ENCODE measurements at places on chromosomes 12 and 14.

- DNase-seq: no peak
Observed at GRCh38 chr12:58712976-58713375, 207.3 kb downstream of the LRIG3 start.

DNA sequence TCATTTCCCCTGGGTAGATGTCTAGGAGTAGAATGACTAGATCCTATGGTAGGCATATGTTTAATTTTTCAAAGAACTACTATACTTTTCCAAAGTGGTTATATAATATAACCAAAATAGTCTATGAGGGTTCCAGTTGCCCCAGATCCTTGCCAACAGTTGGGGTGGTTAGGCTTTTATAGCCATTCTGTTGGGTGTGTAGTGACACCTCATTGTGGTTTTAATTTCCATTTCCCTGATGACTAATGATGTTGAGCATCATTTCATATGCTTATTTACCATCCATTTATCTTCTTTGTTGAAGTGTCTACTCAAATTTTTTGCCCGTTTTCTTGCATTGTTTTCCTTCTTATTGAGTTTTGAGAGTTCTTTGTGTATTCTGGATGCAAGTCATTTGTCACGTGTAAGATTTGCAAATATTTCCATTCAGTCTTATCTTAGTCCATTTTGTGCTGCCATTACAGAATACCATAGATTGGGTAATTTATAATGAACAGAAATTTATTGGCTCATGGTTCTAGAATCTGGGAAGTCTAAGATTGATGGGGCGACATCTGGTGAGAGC, 4.7 kb downstream of the SYNE2 start:
- no peak for DNase-seq

GRCh38 chr14:37048666-37049071, 123.7 kb downstream of the SLC25A21 start:
- no peak for DNase-seq

DNA sequence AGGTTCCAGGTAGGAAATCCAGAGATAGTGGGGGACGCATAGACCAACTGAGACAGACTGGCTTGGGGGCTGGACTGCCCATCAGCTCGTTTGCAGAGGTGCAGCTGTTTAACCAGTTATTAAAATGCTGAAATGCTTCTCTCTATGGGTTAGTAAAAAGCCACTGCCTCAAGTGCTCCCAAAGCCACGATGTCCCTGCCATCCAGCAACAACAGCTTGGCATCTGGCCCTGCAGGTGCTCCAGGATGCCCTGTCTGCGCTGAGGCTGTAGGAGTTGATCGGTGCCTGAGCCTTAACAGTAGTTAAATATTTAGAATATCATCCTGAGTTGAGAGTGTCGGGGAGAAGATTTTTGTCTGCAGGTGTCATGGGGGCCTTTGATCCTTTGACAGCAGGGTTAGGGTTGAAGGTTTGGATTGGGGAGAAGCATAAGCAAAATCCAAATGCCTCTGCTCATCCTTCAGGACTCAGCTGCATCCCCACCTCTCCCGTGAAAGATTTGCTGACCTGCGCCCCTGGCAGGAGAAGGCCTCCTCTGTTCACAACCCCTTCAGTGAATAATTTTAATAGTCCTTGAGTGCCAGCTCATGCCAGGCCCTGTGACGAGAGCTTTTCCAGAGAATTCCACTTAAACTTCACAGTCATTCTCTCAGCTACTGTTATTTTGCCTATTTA, 127.3 kb upstream of the PWP1 start:
- DNase-seq: no peak

- no peak for DNase-seq
Observed at GRCh38 chr12:101939856-101940265, 62.5 kb downstream of the DRAM1 start.

- DNase-seq: no peak
Observed at GRCh38 chr12:10069976-10070375, 28.8 kb downstream of the CLEC1A start.

- peak; percentile 23 for DNase-seq
Observed at GRCh38 chr12:128513331-128513730, 246.4 kb downstream of the TMEM132C start.

DNA sequence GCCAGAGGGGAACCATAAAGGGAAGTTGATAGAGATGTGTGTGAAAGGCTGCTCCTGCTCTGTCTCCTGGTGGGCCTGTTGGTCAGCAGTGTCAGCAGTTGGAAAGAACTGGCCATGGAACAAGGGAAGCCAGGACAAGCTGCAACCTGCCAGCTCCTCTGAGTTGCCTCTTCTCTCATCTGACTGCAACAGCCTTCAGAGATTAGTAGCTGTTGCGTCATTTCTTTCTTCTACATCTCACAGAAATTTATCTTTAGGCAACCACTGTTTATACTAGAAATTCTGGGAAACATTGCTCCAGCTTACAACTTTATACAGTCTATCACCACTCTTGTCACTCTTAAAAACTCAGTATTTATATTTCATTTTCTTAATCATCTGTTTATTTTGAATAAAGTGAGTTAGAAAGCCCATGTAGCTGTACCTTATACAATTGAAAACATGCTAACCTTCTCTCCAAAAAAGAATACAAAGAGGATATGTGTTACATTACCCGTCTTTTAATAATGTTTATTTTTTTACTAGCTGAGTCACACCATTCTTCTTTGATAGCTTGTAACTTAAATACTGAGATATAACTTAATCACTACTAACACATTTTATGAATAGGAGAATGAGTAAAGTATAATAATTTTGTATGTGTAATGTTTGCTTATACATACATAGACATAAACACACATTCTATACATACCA, 224.2 kb downstream of the LRFN5 start:
- DNase-seq: no peak

DNA sequence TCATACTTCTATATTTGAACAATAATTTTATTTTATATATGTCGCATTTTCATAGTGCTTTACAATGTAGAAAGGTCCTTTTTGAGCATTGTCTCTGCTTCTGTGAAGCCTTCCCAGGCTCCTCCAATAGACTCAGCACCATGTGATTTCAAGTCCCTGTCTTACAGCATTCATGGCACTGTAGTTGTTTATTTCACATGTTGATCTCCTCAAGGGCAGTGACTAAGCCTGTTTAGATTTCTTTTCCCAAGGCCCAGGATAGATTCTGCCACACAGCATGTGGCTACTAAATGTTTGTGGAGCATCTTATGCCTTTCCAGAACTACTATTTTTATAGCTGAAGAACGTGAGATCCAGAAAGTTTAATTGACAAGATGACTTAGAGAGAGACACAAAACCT, 391.7 kb downstream of the TMEM117 start:
- DNase-seq: no peak

DNA sequence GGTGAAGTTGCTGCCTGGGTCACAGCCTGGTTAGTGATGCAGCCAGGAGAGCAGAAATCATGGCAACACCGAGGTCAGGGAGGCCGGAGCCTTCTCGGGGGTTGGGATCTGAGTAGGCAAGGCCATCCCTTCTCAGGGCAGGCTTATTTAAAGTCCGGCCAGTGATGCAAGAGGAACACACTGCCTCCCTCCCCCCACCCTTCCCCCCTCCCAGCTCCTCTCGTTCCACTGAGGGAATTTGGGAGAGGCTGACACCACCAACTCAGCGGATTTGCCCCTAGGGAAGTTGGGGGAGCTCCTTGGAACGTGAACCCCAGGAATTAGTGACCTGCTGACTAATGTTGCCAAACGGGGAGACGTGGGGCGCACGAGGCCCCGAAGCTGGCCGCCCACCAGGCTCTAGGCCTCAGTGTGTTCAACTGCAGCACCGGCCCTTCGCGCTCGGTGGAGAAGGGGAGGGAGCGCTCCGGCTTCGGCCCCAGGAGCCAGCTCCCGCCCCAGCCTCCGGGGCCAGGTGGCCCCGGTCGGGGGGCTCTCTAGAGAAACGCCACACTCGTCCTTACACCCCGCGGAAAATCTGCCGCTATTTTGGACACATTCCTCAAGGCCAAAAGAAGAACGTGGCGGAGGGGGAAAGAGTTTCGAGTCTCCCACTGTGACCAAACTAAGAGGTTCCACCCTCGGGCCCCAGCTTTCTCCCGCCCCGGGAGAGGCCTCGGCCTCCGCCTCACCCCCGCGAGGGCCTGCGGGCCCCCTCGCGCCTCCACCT, 1.6 kb downstream of the CTDSP2 start:
- no peak for DNase-seq

- no peak for DNase-seq
Observed at GRCh38 chr12:56231184-56231582, 1.3 kb downstream of the SLC39A5 start.

DNA sequence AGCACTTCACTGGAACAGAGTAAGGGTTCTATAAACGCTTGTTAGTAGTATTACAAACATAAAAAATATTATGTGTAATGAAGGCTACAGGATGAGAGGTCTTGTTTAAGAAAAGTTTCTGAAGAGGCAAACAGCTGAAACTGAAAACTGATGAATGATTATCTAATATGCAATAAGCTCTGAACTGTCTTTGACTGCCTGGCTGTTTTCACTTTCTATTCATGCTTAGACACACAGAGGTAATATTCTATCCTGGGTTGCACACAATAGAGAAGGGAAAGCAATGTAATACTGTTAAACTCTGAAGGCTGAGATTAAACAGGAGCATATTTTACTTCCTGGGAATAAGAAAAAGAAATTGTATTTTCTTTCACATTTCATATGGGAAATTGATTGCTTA, 251.3 kb downstream of the ALX1 start:
- no peak for DNase-seq

DNA sequence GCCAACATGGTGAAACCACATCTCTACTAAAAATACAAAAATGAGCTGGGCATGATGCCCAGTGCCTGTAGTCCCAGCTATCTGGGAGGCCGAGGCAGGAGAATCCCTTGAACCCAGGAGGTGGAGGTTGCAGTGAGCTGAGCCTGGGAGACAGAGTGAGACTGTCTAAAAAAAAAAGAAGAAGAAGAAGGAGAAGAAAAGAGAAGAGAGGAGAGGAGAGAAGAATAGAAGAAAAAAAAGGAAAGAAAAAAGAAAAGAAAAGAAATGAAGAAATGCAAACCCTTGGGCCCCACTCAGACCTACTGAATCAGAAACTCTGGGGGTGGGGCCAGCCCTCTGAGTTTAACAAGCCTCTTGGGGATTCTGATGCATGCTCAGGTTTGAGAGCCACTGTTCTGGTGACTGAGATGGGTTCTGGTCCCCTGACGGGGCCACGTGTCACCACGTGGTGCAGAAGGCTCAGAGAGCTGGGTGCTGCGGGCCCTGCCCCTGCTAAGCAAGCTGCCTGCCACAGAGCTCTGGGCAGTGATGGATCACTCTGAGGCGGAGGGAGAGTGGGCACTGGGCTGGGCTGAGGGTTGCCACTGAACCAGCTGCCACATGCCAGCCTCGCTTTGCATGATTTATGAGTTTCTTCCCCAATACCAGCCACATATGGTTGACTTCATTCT, 37.5 kb downstream of the ERH start:
- DNase-seq: no peak

- DNase-seq: no peak
Observed at GRCh38 chr14:21874167-21874566, 200.5 kb upstream of the OR4E1 start.

- DNase-seq: no peak
Observed at GRCh38 chr12:130988751-130989150, 35.0 kb downstream of the ADGRD1 start.

DNA sequence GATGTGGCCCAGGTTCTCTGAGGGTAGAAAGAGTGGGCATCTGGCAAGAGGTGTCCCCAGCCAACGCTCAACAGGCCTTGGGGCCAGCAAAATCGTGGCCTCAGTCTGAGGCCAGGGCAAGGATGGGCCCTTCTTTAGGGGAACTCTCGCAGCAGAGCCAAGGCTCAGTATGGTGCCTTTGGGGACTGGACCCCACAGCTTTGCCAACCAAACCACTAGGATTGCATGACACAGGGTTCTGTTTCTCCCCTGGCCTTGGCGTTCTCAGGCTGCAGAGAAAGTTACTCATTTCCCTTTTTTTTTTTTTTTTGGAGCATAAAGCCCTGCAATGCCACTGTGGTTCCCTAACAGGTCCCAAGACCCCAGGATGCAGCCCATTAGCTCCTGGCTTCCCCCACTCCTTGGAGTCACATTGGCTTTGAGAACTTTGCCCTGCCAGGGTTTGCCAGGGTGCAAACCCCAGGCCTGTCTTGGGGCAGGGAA, 100.6 kb downstream of the LGMN start:
- DNase-seq: no peak

DNA sequence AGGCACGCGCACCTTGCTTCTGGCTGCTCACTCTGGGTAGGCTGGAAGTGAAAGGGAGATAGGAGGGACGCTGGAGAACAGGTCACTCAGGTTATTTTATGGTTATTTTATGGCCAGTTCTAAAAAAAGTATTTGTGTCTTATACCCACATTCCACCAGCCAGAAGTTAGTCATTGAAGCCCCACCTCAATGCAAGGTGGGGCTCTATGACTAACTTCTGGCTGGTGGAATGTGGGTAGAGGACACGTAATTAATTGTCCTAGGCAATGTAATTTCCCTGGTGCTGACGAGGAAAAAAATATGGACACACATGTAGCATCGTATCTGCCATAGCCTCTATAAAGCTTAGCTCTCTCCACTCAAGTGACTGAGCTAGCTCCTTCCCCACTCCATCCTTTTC, 104.9 kb downstream of the PDZRN4 start:
- no peak for DNase-seq
